Activated naive CD4-positive, alpha-beta T cell treated with anti-CD3 and anti-CD28 coated beads, Interleukin-2, amount 50 U/mL, for 72 hours (primary cell): ENCODE measurements at places on chromosomes 16 and 17.

DNA sequence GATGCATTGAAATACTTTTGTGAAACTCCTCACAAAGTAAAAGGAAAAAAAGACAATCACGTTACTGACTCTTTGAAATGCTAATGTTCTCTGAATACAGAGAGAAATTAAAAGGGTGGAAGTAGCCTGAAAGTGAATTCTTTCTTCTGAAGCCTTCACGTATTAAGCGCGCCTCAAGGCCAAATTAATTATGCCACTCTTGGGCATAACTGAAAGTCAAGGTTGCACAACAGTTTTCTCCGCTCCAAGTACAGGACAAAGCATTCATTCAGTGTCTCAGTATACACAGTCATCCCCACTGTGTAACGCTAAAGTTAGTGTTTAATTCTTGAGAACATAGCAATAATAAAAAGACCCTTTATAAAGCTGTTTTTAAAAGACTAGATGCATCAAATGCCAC is 21.5 kb downstream of the PARN start:
- DNase-seq, result no peak

GRCh38 chr16:79845734-79846135 is 245.2 kb upstream of the MAF start:
- DNase-seq, result no peak

GRCh38 chr17:17231621-17232302 is 5.2 kb downstream of the FLCN start:
- no peak for DNase-seq

GRCh38 chr16:14309906-14310305 is 238.8 kb downstream of the MRTFB start:
- no peak for DNase-seq

GRCh38 chr17:49952209-49952911 is 16.6 kb upstream of the DLX4 start:
- DNase-seq, result peak; percentile 88

DNA sequence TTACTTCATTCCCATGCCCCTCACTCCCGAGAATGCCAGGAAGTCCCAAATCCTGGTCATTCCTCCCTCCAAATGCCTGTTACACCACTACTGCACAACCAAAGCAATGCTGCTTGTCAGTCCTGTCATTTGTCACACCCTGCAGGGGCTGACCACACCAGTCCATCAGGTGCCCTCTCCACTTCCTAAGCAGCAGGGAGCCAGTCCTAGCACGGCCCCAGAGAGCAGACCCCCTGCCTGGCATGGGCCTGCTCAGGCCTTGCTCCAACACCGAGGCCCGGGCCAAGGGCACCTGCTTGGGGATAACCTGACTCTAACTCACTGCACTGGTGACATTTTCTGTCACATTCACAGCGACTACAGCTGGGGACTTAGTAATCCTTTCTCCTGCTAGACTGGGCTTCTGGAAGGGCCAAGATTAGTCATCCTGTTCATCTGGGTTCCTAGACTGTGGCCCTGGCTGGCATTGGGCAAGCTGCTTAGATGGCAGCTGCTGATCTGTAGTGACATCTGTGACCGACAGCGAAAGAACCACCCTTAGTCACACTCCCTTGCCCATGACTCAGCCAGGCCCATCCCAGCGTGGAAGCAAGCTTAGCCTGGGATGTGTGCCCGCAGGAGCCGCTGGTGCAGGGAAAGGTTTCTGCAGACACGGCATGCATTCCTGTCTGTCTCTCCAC is 5.4 kb downstream of the ALYREF start:
- no peak for DNase-seq

DNA sequence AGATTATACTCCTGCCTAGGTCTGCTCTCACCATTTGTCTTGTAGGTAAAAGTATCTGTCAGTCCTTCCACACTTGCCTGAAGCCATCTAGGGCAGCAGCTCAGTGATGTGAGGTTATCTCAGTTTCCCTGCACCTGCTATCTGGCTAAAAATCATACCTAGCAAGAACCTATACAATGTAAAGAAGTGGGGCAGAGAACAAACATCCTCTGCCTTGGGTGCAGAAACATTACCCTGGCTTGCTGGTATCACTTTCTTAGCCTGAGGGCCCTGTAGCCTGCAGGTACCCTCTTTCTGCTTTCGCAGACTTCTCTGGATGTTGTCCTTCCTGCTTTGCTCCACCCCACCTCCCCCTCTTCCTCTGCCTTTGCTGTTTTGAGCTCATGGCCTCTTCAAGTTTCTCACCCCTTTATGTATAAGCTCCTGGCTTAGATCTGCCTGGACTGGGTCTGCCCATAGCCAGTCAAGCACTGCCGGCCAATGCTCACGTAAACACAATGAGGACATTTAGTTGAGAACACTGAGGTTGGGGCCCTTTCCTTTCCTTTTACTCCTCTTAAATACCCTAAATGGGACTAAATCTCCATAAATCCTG is 8.7 kb upstream of the SDK2 start:
- no peak for DNase-seq

GRCh38 chr16:89575247-89576152 is at the start of gene CPNE7:
CPNE7 (plus strand) TSS chr16:89575758; CDS start chr16:89575898, 140 bp downstream.
- DNase-seq, result no peak

GRCh38 chr16:84819644-84820304 is at the start of gene CRISPLD2:
CRISPLD2 (plus strand) TSS chr16:84819985; CDS start chr16:84838496, 18,511 bp downstream.
- DNase-seq, result peak; percentile 61

GRCh38 chr16:66275775-66276428 is 90.6 kb upstream of the CDH5 start:
- DNase-seq, result no peak

DNA sequence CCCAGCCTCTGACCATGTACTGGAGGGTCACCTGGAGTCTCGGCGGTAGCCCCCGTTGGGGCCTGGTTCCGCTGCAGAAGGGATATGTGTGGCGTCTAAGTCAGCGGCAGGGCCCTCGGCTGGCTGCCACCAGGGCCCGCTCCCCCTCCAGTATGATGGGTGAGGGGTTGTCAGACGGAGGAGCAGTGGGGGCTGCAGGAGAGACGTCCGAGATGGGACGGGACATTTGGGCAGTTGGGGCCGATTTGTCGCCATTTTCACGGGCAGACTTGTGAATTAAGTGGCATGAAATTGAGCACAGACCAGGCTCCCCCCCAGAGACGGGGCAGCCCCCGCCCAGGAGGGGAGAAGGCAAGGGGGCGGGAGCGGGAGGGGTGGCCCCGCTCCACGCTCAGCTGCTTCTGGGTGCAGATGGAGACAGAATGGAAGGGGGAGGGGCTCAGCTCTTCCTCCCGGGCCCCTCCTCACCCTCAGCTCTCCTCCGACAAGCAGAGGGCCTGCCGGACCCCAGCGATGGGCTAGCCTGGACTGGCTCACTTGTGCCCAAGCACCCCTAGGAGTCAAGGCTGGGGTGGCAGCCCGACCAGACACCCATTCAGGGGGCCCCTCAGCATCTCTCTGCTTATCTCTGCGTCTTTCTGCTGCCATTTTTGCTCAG is 52.7 kb upstream of the LHX1 start:
- DNase-seq, result no peak

DNA sequence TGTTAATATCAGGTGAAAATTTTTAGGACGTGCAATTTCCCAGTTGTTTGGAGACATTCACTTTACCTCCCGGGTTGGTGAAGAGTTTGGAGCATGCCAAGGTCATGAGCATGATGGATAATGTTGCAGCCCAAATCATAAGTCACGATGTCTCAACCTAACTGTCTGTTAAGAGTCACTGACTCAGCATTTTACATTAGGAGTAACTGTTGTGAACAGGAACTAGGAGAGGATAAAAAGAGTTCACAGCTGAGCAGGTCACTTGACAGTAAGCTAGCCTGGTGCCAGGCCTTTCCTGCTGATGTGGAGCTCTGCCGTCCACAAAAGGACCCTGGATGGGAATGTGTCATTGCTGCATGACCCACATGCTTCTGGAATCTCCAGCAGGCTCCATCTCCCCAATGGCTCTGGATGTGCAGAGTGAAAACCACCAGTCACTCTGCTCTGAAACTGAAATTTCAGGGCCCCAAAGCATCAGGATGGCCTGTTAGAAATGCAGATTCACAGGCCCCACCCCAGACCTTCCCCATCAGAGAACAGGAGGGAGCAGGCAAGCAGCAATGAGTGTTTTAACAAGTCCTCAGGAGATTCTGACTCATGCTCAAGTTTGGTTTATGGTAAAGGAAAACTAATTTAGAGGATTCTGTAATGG is 371.6 kb upstream of the MAF start:
- no peak for DNase-seq

- no peak for DNase-seq
Measured at GRCh38 chr17:51463353-51463752, 203.0 kb downstream of the UTP18 start.

DNA sequence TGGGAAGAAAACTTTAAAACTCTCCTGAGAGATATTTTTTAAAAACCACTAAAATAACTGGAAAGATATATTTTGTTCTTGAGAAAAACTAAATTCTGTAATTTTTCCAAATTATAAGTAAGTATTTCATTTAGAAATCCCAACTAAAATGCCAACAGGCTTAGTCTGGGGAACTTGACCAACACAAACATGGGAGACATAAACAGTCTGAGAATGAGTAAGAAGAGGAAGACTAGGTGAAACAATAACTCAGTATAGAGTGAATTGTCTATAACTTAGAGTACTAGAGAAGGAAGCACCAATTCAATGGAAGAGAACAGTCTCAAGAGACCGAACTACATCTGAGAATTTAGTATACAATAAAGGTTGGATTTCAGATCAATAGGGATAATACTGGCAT is 2.9 kb downstream of the CMTM1 start:
- no peak for DNase-seq

DNA sequence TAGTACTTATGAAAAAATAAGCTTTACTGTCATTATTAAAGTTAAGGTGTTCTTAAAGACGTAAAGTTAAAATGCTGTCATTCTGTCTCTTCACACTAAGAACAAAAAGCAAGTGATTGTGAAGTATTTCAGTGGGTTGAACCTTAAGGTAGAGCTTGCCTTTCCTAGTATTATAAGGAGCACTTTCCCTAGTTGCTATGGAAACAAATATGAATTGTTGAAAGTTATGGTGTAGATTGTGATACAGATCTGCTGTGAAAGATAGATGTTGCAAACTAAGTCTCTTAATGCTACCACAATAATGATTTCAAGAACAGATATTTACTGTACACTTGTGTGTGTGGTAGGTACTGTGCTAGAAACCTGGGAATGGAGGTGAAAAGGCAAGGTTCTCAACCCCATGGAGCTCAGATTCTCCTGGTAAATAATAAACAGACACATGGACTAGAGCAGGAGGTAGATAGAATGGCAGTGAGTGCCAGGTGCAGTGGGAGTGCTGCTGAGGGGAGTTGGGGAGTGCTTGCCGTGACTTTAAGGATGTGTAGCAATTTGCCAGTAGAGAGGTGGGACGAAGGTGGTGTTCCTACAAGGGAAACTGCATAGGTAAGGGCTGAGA is 34.7 kb downstream of the MRTFB start:
- DNase-seq, result no peak

DNA sequence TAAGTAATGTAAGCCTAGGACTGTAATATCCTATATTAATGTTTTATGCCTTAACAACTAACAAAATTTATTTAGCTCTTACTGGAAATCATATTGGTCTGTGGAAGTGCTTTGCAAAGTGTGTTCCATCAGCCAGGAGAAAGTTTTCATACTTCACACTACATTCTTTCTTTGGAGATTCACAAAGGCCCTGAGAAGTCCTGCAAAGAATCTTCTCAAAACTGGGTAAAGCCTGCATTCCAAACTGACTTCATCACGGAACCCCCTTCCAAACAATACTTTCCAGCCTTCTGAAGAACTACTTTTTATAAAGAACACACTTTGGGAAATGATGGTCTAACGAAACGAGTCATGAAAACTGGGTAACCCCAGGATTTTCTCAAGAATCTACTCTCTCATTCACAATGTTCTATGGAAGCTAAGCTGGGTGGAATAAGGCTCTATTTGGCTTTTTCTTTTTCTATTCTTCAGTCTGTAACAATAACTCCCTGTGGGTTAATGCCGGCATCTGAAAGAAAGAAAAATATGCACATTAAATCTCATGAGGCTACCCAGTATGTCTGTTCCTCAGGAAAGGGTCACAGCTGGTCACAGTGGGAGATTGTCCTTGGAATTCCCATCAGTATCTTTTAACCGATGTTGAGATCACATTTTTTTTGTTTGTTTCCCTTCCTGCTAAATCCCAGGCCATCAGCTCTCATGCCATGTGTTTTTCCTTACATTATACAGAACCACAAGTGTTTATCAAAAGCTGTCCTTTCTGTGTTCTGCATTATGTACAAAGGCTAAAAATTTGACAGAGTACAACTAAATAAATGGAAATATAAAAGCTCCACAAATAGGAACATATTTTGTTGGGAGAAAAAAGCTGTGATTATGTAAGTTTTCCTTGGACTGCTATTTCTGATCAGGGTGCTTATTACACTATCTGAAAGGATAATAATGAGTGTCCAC is 12.8 kb upstream of the AKAP1 start:
- DNase-seq, result no peak

- no peak for DNase-seq
Measured at GRCh38 chr17:71111934-71112333, 942.6 kb downstream of the KCNJ2 start.

- DNase-seq, result no peak
Measured at GRCh38 chr17:8696906-8697305, 47.7 kb downstream of the CCDC42 start.

- no peak for DNase-seq
Measured at GRCh38 chr16:49698453-49698815, 157.5 kb downstream of the ZNF423 start.

- no peak for DNase-seq
Measured at GRCh38 chr17:42673885-42674754, 2.7 kb downstream of the PLEKHH3 start.

DNA sequence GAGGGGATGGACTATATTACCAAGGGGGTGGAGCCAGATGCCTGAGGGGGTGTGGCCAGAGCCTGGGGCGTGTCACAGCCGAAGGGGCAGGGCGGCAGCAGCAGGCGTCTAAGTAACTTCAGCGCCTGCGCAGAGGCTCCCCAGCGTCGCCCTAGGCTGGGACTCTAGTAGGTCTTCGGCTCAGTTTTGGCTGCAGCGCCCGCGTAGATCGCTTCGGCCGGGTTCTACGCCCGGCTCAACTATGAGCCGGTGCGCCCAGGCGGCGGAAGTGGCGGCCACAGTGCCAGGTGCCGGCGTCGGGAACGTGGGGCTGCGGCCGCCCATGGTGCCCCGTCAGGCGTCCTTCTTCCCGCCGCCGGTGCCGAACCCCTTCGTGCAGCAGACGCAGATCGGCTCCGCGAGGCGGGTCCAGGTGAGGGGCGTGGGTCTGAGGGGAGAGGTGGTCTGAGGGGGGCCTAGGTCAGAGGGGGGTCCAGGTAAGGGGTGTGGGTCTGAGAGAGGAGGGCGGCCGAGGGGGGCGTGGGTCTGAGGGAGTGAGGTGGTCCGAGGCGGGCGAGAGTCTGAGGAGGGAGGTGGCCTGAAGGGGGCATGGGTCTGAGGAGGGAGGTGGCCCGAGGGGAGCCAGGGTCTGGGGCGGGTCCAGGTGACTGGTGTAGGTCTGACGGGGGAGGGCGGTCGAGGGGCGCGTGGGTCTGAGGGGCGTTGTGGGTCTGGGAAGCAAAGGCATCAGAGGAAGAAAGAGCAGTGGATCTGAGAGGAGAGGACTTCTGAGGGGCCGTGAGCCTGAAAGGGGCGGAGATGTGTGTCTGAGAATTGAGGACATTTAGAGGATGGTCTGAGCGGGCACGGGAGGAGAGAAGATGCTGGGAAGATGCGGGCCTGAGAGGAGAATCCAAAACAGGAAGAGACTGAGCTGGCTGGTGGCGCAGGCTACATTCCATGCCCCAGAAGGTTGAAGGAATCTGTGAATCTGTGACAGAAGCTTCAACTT is at the start of gene LPCAT2:
Gene LPCAT2, plus strand, starts transcription at position 132 of the 991 bp plus-strand sequence. Its CDS starts 110 bp downstream, at position 242.
- no peak for DNase-seq

GRCh38 chr17:16987066-16987829 is 15.3 kb upstream of the TNFRSF13B start:
- no peak for DNase-seq
